AML-193 (cell line): ENCODE measurements at places on chromosomes 1 and 21.

DNA sequence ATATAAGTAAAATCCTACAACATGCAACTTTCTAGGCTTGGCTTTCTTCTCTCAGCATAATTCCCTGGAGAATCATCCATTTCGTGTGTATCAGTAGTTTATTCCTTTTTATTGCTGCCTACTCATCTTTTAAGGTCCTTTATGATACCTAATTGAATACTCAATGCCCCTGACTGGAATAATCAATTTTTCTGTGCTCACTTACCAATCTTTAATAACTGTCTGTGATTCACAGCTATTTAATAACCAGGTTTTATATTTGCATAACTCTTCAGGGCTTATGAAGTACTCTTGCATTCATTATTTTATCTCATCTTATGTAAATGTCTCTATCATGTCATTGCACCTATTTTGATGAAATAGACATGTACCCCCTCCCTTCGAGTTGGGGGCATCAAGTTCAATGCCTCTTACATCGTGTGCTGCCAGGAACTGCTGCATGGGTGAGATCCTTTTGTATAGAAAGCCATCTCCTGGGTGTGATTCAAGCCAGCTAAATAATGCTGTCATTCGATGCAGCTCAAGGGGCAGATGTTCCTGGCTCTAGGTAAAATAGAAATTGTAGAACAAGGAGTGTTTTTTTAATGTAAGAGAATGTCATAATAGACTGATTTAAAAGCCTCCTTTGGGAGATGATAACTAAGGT is 222.7 kb downstream of the SLC35F3 start:
- no peak for DNase-seq

DNA sequence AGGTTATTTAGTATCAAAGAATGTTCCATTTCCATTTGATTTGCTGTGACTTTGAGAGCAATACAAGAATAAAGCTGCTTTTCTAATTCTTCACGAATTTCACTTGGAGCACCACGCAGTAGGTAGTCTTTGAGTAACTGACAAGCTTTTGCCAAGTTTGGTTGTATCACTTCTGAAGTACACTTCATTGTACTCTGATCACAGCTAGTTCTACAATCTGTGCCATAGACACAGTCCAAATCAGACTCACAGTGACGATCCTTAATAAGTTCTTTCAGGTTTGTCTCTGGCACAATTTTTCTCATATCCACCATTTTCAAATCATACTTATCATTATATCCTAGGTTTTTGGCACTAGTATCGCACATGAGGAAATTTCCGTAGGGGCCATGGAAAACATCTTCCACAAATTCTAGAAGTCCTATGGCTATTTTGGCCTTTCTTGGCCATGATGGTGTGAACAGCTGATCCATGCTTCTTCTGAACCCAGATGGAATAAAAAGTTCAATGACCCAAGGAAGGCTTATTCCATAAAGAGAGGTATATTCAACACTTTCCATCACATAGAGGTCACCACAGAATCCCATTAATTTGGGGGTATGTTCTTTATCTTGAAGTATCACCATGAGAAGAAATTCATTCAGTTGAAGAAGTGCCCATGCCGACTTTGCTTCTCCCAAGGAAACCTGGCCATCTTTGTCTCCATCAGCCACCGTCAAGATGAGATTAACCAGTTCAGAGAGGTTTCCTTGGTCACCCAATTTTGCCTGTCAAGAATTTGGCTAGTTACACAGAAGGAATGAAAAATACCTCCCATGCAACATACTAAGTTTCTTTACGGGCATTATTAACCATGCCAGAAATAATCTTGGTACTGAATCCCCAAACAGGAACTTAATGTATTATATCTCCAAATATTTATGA is 11.9 kb downstream of the RPL5 start:
- no peak for DNase-seq

DNA sequence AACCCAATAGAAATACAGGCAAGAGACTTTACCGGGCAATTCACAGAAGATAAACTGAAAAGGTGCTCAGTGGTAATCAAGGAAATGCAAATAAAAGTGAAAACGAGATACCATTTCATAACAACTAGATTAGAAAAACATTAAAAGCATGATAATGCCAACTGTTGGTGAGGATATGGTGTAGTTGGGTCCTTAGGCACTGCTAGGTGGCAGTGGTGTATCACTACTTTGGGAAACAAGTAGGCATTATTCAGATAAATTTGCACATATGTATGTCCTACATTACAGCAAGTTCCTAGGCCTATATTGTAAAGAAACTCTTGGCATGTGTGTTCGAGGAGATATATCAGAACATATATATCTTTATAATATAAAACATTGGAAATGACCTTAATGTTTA is 31.0 kb downstream of the AZIN2 start:
- DNase-seq: peak; percentile 44

DNA sequence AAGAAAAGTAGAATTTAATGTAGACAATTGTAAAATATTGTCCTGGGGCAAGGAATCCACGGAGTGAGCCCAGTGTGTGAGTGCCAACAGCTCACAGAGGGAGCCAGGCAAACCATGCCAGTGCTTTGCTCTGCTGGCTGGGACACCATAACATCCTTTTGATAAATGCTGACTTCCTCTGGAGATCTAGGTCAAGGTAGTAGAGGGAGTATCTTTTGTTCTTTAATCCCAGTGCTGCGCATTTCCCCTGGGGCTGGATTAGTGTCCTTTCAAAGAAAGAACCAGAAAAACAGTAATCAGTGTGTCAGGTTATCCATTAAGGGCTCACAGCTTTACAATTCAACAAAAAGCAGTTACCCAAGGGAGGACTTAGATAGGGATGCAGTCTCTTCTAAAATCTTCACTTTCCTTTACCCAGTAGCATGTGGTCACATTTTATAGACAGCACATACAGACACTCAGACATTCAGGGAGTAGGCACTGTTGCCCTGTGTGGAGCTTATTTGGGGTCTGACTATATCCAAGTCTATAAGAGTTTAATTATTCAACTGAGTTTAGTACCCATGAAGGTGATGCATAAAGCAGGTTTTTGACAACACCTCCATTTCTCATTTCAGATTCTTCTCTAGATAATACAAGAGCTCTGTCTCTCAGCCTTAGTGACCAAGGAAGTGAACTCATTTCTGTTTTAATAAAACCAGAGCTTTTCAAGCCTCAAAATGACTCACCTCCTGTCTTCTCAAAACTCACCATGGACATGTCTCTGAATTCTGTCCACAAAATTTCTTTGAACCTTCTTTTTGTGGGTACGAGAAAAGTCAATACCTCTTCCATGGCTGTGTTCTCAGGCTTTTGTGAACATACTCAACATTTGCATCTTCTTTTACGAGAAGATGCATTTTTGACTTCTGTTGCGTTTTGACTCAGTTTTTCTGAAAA is 215.3 kb downstream of the BRINP2 start:
- DNase-seq: no peak

- no peak for DNase-seq
Observed at GRCh38 chr1:217896490-217896889, 265.3 kb downstream of the SPATA17 start.

DNA sequence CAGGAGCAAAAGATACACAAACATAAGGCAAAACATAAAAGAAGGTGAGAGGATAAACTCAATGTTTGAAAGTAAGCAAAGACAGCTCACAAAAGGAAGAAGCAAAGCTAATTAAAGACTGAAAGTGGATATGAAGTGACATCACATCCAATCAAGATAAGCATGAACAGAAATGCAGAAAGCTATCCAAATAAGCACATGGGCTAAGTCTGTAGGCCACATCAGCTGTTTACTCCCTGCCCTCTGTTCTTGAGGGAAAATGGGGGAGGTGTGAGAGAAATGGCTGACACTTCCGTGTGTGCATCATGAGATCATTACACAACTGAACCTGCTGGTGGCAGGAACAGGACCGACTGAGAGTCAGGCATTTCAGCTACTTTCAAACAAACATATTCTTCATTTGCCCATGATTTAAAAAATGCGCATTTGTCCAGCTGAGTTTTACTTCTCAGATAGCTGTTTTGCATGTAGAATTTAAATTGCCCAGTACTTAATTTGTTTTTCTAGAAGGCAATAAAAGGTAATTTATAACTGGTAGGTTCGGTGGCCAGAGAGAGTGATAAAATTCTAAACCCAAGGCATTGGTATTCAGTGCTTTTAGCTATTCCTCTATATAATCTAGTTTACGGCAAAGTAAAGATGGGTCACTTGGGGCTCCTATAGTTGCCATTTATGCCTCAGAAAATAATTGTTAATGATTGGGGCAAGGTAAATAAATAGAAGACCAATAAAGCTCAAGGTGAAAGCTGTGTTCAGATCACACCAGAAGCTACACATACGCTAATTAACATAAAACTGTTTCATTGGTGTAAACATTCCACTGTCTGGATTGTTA is 27.2 kb upstream of the MAN1A2 start:
- DNase-seq: no peak

DNA sequence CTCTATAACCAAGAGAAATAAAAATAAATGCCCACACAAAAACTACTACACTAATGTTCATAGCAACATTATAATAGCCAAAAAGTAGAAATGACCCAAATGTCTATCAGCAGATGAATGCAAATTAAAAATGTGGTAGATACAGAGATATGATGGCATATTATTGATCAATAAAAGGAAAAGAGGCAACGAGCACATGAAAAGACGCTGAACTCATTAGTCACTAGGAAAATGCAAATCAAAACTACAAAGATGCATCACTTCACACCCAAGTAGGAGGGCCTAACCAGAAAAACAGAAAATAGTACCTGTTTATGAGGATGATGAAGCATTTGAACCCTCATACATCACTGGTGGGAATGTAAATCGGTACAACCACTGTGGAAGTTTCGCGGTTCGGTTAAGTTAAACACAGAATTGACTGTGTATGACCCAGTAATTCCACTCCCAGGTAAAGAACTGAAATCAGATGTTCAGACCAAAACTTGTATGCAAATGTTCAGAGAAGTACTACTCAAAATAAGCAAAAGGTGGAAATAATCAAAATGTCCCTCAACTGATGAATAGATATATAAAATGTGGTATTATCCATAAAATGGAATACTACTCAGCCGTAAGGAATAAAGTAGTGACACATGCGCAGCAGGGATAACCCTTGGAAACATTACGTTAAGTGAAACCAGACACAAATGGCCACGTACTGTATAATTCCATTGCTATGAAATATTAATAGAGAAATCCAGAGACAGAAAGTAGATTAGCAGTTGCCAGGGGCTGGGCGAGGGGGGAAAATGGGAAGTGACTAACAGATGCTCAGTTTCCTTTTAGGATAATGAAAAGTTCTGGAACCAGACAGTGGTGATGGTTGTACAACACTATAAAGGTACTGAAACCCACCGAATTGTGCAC is 3.1 kb downstream of the USP48 start:
- DNase-seq: no peak

- DNase-seq: no peak
Observed at GRCh38 chr1:113792986-113793385, 19.3 kb downstream of the RSBN1 start.

- no peak for DNase-seq
Observed at GRCh38 chr21:32423320-32424190, 11.0 kb downstream of the EVA1C start.

- DNase-seq: no peak
Observed at GRCh38 chr1:2354511-2355372, 36.6 kb downstream of the MORN1 start.

GRCh38 chr1:87017998-87018672 is 103.7 kb downstream of the HS2ST1 start:
- DNase-seq: no peak

DNA sequence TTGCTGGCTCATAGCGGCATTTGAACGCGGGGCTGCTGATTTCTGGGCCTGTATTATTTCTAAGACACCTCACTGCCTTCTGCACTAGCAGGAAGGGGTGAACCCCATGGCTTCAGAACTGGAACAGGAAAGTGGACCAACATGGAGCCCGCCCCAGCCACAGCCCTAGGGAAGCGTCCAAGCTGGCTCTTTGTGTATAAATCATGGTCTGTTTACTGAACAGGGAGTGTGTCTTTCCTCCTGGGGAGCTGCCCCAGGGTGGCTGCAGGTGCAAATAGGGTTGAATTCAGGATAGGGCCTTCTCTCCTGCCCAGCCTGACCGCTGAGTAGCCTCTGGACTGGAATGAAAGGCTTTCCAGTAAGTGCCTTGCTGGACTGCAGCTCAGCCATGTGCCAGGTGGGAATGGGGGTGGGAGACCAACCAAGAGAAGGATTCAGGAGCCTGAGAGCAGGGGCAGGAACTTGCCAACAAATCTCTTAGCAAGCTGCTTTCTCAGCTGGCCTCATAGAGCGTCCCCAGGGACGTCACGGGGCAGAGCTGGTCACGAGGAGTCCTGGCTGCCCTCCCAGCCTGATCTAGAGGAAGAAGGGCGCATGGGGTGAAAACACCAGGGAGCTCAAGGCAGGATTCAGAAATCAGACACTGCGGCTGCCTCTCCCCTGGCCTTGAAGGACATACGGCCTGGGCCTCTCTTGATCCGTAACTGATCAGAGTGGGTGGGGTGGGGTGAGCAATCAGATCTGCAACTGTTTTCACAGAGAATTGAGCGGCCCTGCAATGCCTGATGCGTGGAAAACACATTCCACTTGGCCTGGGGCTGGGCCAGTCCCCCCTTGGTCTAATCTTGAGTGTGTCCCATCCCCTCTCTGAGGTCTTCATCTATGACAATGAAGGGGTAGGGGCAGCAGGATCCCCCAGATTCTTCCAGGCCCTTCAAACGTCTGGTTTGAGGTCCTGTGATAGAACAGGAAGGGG is 56.5 kb upstream of the SELENON start:
- DNase-seq: no peak

DNA sequence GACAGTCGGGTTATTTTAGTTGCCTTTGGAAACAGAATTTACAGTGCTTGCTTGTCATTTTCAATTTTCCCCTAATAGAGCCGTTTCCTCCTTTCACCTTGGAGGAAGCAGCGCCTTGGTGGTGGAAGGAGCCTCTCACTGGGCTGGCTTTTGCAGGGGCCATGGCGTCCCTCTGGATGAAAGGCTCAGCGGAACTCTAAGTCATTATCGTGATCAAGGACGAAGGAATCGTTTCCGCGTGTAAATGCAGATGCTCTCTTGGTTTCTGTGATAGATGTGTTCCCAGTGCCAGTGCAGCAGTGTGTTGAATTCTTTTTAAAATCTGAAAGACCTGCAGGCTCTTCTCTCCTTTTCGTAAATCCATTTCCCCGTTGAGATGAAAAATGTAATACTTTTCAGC is 126.2 kb upstream of the LMO4 start:
- DNase-seq: no peak

- no peak for DNase-seq
Observed at GRCh38 chr1:233320023-233320422, 7.5 kb upstream of the MAP3K21 start.

- DNase-seq: no peak
Observed at GRCh38 chr1:39976732-39977131, 21.8 kb downstream of the MFSD2A start.

- DNase-seq: no peak
Observed at GRCh38 chr1:184033711-184034167, 3.8 kb downstream of the COLGALT2 start.

GRCh38 chr1:19840228-19840627 is 25.1 kb upstream of the RNF186 start:
- DNase-seq: no peak

GRCh38 chr1:30698401-30698981 is 24.9 kb downstream of the MATN1 start:
- DNase-seq: no peak

- DNase-seq: no peak
Observed at GRCh38 chr1:18647681-18648214, 17.1 kb downstream of the PAX7 start.

GRCh38 chr1:3630161-3630611 is 5.4 kb downstream of the TPRG1L start:
- DNase-seq: no peak
